Effector CD4-positive, alpha-beta T cell (primary cell): ENCODE measurements at places on chromosomes 6 and 20.

DNA sequence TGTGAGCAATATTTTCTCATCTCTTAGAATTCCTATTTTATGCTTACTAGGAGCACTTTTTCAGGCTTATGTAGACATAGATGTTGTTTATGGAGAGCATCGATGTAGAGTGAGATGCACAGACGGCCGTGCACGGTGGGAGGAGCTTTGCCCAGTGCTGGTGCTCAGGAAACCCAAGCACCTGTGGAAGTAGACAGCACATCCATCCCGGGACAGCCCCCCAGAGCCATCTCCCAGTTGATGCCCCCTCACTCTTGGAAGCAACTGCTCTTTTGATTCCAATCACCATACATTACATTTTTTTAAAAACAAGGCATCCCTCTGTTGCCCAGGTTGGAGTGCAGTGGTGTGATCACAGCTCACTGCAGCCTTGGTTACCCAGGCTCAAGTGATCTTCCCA is 143.7 kb downstream of the SMOC2 start:
- no peak for DNase-seq

DNA sequence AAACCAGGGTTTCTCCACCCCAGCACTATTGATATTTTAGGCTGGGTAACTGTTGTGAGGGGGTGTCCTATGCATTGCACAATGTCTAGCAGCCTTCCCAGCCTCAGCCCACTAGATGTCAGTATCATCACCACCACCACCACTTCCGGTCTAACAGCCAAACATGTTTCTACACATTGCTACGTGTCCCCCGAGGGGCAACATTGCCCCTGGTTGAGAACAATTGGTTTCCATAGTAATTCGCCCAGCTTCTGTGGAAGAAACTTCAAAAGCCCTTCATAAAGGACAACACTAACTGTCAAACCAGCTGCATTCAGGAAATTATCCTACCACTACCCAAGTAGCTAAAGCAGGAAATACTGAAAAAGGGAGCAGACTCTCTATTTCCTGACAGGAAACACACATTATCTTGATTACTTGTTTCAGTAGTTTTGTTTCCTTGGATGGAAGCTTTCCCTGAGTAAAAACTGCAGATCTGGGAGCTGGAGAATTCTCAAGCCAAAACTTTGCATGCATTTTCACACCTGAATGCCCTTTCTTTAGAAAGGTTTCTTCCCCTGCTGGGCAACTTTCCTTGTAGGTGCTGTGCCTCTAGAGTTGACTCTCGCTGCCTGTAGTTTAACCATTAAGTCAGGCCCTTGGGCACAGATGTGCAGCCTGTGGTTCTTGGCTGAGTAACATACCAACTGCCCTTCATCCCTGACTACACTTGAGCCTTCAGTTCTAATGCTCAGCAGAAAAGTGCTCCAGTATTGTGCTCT is 23.6 kb downstream of the PKHD1 start:
- peak; percentile 7 for DNase-seq

GRCh38 chr20:43320536-43320935 is 130.8 kb upstream of the PTPRT start:
- DNase-seq, result no peak

DNA sequence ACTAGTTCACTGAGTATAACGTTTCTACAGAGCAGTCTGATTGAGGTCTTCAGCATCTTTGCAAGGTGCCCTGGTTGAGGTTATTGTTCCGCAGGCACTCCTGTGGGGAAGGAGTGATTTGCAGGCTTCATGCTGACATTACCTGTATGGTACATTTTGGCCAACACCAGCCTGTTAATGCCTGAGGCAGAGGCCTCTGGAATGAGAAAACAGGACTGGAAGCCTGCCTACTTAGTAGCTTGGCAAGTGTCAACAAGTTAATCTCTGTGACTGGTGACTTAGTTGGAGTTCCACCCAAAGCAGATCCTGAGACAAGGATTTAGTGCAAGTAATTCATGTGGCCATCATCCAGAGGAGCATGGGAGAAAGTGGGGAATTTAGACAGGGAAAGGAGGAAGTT is 24.6 kb downstream of the MAS1 start:
- DNase-seq, result no peak

DNA sequence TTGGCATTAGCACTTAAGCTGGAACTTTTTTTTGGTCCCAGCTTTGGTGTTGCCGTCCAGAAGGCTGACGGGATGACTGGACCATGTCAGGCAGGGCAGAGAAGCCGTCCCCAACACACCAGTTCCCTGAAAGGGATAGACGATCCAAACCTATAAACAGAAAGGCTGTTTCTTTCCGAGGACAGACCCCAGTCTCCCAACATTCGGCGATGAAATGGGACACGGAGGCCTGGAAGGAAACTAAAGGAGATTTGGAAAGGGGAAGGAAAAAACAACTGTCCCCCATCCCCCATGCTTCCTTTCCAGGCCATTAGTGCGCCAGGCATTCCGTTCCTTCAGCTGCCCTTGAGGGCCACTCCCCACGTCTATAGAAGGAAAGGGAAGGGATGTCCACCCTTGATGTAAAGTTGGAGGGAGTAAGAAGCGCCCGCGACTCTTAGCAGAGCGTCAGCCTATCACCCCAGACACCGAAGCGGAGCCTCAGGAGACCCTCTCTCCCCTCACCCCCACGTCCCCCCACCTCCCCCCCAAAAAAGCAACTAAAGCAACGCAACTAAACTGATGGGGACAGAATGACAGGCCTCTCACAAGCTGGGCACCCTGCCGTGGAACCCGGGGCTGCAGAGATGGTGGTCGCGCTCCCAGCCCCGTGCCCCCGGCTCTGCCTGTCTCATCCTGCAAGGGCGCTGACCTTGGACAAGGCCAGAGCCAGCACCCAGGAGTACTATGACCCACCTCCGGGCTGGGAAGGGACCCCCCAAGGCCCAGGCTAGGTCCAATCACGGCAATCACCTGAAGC is 638 bp downstream of the BLCAP start:
- no peak for DNase-seq

DNA sequence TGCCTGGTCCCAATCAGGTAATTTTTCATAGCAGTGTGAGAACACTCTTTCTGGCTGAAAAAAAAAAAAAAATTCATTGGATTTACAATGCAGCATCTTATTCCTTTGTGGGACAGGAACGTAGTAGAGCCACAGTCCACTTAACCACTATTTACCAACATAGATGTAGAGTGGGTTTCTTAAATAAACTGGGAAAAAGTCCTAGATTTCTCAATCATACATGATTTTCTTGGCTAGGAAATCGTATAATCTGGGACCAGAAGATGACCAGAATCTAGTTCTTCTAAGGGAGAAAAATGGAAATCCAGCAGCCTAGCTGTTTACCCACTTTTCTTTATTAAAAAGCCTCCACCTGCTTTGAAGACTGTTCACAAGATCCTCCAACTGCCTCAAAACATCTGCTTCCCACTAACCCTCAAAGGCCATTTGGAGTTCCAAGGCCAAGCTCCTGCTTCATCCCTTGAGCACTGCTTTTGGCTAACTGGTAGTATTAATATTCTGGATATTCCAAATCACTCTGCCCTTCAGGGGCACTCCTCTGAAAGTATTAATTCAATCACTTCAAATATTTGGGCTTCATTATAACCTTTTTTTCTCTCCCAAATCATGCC is 70.4 kb downstream of the FYN start:
- DNase-seq, result no peak

GRCh38 chr6:113626475-113626874 is 230.7 kb upstream of the MARCKS start:
- no peak for DNase-seq

- DNase-seq, result no peak
Measured at GRCh38 chr20:58500256-58500655, 14.9 kb downstream of the APCDD1L start.

DNA sequence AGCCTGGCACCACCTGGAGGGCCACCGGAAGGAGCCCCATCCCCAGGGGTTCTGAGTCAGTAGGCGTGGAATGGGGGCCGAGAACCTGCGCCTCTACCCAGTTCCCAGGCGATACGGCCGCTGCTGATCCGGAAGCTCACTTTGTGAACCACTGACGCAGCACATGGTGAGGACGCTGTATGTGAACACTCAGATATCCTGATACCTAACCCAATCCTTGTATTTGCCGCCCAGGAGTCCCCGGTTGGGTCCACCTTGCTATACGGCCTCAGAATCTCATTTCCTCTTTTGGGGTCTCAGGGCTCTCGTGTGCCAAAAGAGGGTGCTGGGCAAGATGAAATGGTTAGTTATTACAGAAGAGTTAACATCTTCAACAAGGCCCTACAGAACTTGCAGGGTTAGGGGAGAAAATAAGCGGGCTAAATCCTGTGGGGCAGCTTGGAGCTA is 604 bp upstream of the RAB5IF start:
- DNase-seq, result peak; percentile 40

- no peak for DNase-seq
Measured at GRCh38 chr6:107319906-107320530, 139.3 kb downstream of the PDSS2 start.

- DNase-seq, result no peak
Measured at GRCh38 chr6:2782356-2782708, 17.1 kb downstream of the WRNIP1 start.

GRCh38 chr20:49388744-49389143 is 93.7 kb downstream of the KCNB1 start:
- no peak for DNase-seq

- DNase-seq, result no peak
Measured at GRCh38 chr6:90544081-90544480, 42.8 kb downstream of the MAP3K7 start.
